ENCODE measurements at places on chromosomes 1 and 21.
A peak's percentile ranks its signal among the peaks of the same experiment; 100 is the strongest.

GRCh38 chr1:92228401-92228800 is 10.7 kb downstream of the C1orf146 start:
- no peak for DNase-seq

DNA sequence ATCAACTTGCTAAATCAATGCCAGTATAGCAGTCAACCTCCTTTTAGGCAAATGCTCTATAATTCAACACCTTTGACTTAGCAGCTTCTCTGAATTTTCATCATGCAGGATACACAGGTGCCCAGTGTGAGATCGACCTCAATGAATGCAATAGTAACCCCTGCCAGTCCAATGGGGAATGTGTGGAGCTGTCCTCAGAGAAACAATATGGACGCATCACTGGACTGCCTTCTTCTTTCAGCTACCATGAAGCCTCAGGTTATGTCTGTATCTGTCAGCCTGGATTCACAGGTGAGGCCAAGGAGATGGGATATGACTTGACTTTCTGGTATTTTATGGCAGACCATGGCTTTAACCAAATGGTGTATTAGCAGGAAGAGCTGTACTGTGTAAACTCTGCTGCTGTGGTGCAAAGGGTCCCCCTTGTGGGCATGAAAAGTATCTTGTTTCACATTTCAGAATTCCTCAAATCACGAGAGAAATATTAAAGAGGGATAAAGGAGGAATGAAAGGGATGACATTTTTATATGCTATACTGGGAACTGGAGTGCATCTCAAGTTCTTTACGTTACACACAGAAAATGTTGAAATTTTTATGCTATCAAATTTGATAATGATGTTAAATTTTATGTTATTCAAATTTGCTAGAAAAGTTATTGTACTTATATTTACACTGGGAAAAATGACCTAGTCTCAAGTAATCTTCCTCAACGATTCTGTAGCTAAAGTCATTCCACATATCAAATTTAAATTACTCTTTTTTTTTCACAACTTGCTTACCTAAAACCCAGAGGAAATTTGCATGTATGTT is 88.9 kb downstream of the CRB1 start:
- DNase-seq, result peak; percentile 49

- DNase-seq, result no peak
These were observed at the start of gene SYT14 for GRCh38 chr1:209937996-209938959. TSS of gene SYT14 (plus strand) at chr1:209938217. CDS start at chr1:209938265, 48 bp downstream.

DNA sequence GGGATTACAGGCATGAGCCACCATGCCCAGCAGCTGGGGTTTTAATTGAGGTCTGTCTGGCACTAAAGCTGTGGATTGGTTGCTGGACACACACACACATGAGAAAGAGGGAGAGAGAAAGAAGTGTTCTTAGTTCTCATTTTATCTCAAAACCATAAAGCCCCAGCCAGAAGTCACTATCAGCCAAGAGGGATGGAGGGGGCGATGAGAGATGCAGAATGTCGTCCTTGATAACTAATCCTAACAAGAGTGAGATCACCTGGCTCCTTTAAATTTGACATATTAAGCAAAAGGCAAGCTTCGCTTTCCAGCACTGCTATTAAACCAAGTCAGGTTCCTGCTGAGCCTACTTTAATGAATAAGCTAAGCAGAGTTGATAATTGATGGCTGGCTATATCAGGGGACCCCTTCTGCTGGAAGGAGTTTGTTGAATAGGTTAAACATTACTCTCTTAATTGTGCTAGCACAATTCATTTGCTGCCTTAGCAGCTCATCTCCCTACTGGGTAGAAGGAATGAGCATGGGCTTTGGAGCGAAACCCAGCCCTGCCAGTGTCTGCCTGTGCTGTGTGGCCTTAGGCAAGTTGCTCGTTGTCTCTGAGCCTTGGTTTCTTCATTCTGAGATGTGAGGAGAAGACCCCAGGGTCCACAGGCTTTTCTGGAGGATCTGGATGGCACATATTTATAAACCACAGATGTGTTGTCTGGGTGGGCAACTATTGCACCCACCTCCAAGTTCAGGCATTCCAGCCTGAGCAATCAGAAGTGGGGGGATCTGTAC is 50.8 kb downstream of the ALPL start:
- peak; percentile 27 for DNase-seq

DNA sequence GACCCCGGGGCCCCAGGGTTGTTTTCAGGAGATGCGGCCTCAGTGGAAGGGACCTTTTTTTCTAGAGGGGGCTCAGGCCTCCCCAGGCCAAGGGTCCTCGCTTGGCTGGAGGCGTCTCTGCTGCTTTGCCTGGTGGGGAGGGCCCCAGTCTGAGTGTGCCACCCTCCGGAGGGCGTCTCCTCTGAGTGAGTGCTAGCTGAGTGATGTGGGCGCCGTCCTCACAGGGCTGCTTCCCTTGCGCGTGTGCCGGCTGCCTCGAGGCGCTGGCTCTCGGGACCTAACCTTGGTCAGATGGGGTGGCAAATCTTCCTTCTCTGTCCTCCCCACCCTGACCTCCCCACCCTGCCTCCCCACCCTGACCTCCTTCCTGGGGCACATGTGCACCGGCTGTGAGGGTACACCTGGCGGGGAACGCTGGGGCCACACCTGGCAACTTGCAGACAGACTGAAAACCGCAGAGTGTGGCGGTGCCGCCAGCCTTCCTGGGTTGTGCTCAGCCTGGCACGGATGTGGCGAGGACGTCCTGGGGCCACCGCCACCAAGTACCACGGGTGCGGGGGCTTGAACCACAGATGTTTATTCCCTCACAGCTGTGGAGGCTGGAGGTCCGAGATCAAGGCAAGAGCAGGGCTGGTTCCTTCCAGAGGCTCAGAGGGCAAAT is 93.0 kb upstream of the TTC34 start:
- DNase-seq, result no peak

Data from hematopoietic multipotent progenitor cell treated with erythropoietin and hydrocortisone succinate and interleukin-3 and kit ligand, for 8 days (in vitro differentiated cells).